ENCODE measurements at places on chromosomes 6 and 20. TPM values are rescaled to one million over a fixed set of nuclear protein-coding genes. Genes with fewer than 3 reads are reported as not detected.

DNA sequence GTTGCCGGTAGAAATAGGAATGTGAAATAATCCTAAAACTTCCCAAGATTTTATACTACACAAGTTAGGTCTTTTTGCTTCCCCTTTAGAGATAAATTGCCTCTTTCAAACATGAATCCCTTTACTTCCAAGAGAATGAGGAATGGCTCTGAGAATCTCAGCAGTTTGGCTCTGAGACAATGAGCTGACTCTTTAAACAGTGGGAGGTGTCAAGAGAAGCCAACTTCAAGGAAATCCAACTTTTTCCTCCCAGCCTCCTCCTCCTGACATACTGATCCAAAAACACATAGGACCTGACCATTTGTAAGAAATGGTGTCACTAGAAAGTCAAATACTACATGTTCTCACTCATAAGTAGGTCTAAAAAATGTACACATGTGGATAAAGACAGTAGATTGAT, 154.2 kb downstream of the ALDH8A1 start:
- no peaks in the 10 kb centered on the region for H3K4me1 ChIP-seq
- H3K27me3 ChIP-seq = peaks cover 2% of the 10 kb centered on the region
- no peak overlapping the region for H3K4me3 ChIP-seq
- DNase-seq = no peak
- no peak overlapping the region for H3K27ac ChIP-seq

TRIM27 gene
- total RNA-seq = 46.4 TPM

ZSCAN23 gene
- total RNA-seq = 1.1 TPM

FAM135A gene
- total RNA-seq = 8.2 TPM

DNA sequence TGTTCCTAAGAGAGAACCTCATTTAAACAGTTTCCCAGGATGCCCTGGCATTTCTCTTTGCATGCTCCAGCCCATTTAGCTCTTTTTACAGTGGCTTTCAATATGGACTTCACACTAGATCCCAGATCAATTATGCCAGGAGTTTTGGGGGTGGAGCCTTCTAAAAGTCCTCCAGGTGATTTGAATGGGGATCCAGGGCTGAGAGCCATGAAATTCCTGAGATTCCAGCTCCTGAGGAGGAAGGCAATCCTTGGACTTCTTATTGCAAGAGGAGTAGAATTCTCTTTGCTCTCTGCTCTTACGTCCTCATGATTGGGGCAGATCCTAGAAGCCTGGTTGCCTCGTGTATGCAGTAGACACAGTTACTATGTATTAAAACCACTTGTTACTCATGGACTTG, 184.2 kb downstream of the DHX35 start:
- H3K4me1 ChIP-seq = no peaks in the 10 kb centered on the region
- H3K36me3 ChIP-seq = no peaks in the 10 kb centered on the region
- H3K27ac ChIP-seq = no peak overlapping the region
- no peak for DNase-seq
- no peak overlapping the region for H3K4me3 ChIP-seq
- no peaks in the 10 kb centered on the region for H3K27me3 ChIP-seq

DNA sequence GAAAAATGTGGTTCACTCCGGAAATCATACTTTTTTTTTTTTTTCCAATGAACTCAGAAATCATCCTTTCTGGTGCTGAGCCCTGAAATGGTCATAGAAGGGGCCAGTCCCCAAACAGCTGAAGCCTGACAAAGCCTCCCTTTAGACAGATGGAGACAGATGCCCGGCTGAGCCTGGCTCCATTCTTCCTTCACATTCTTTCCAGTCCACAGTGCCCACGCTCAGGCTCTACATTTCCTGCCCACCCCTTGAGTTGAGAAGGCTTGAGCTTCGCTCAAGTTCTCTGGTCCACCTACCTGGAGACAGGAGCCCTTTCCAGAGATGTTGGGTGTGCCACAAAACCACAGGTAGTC, 41.2 kb downstream of the KCNK5 start:
- no peak overlapping the region for H3K4me3 ChIP-seq
- H3K36me3 ChIP-seq = peaks cover 58% of the 10 kb centered on the region
- H3K27ac ChIP-seq = no peak overlapping the region
- no peaks in the 10 kb centered on the region for H3K27me3 ChIP-seq
- DNase-seq = no peak

GRCh38 chr6:148491638-148492251, 149.1 kb downstream of the SASH1 start:
- H3K27ac ChIP-seq = no peak overlapping the region
- H3K27me3 ChIP-seq = peaks cover 8% of the 10 kb centered on the region
- DNase-seq = no peak
- H3K36me3 ChIP-seq = no peaks in the 10 kb centered on the region
- H3K4me3 ChIP-seq = no peak overlapping the region

DNA sequence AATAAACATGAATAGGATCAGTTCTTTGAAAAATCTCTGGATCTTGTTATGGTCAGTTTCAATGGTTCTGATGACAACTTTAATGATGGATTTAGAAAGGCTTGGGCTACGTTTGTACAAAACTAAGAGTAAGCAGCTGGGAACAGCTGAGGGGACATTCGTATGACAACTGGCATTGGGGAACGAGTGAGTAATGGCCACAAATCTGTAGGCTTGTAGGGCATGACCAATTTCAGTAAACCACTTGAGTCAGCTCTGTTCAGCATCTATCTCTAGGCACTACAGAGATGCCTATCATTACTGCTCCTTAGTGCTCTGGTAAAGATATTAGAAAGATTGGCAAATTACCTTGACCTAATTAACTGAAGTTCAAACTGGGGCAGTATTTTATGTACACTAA, 1375.6 kb downstream of the EPHA7 start:
- no peak overlapping the region for H3K27ac ChIP-seq
- no peaks in the 10 kb centered on the region for H3K36me3 ChIP-seq
- no peak for DNase-seq
- H3K4me3 ChIP-seq = no peak overlapping the region
- no peaks in the 10 kb centered on the region for H3K27me3 ChIP-seq

TRIM15 gene
- total RNA-seq = not detected

- no peak overlapping the region for H3K4me3 ChIP-seq
- H3K4me1 ChIP-seq = peaks cover 8% of the 10 kb centered on the region
- H3K27ac ChIP-seq = no peak overlapping the region
- DNase-seq = no peak
- H3K36me3 ChIP-seq = no peaks in the 10 kb centered on the region
These were observed 2.9 kb upstream of the POU5F1 start for GRCh38 chr6:31173406-31173805.

GRCh38 chr6:144777249-144777648, 492.1 kb downstream of the UTRN start:
- H3K27me3 ChIP-seq = no peaks in the 10 kb centered on the region
- peaks cover 25% of the 10 kb centered on the region for H3K36me3 ChIP-seq
- no peaks in the 10 kb centered on the region for H3K4me1 ChIP-seq
- no peak overlapping the region for H3K4me3 ChIP-seq
- DNase-seq = no peak

RIPPLY2 gene
- not detected for total RNA-seq

- peak overlapping the region; percentile 35 for H3K4me3 ChIP-seq
- H3K27ac ChIP-seq = peak overlapping the region; percentile 69
- peaks cover 51% of the 10 kb centered on the region for H3K4me1 ChIP-seq
- H3K27me3 ChIP-seq = no peaks in the 10 kb centered on the region
These were observed 36.6 kb downstream of the PTPN1 start for GRCh38 chr20:50546729-50547314.

- H3K27me3 ChIP-seq = no peaks in the 10 kb centered on the region
- peaks cover 32% of the 10 kb centered on the region for H3K4me1 ChIP-seq
- no peak overlapping the region for H3K4me3 ChIP-seq
- no peaks in the 10 kb centered on the region for H3K36me3 ChIP-seq
- peak; percentile 28 for DNase-seq
These were observed 21.9 kb upstream of the RREB1 start for GRCh38 chr6:7085911-7086310.

GRCh38 chr6:10720265-10720959, 2.5 kb upstream of the TMEM14C start:
- H3K27me3 ChIP-seq = no peaks in the 10 kb centered on the region
- H3K36me3 ChIP-seq = peaks cover 13% of the 10 kb centered on the region
- peaks cover 39% of the 10 kb centered on the region for H3K4me1 ChIP-seq
- peak overlapping the region; percentile 91 for H3K4me3 ChIP-seq
- H3K27ac ChIP-seq = peak overlapping the region; percentile 92
- DNase-seq = peak; percentile 60

GRCh38 chr20:32906871-32907495, 48.3 kb downstream of the EFCAB8 start:
- no peak overlapping the region for H3K27ac ChIP-seq
- no peak overlapping the region for H3K4me3 ChIP-seq
- H3K27me3 ChIP-seq = no peaks in the 10 kb centered on the region
- H3K4me1 ChIP-seq = peaks cover 14% of the 10 kb centered on the region
- no peak for DNase-seq
